ENCODE measurements at places on chromosomes 6 and 20.
A peak's percentile ranks its signal among the peaks of the same experiment; 100 is the strongest.

- DNase-seq, result no peak
Measured at GRCh38 chr20:58137651-58138265, 90.7 kb downstream of the ANKRD60 start.

GRCh38 chr6:105733556-105734162 lies 330.8 kb upstream of the PREP start:
- DNase-seq, result peak; percentile 43

GRCh38 chr6:151729829-151730495 lies 77.5 kb upstream of the ESR1 start:
- no peak for DNase-seq

- no peak for DNase-seq
Measured at GRCh38 chr6:151452750-151453427, 963 bp upstream of the RMND1 start.

GRCh38 chr6:127570739-127571389 lies 6.1 kb upstream of the C6orf58 start:
- DNase-seq, result no peak

DNA sequence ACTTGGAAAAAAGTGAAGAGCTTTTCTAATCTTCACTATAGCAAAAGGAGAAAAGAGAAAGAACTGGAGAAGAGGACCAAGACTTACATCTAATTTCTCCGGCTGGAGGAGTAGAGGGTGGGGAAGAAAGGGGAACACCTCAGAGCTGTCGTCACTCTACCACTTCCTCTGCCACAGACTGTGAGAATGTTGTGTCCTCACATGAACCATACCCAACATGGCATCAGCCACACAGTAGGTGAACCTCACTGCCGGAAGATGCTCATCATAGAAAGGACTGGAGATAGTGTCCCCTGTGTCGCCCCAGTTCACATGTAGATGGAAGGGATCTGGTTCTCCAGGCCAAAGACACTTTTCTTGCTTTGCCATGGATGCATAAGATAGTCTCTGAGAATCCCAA lies 604.4 kb upstream of the NOX3 start:
- no peak for DNase-seq

- no peak for DNase-seq
Measured at GRCh38 chr6:155004576-155005372, 9.7 kb downstream of the TIAM2 start.

GRCh38 chr20:37693242-37693634 lies 592 bp upstream of the CTNNBL1 start:
- DNase-seq, result no peak

- no peak for DNase-seq
Measured at GRCh38 chr6:155319902-155320301, 5.6 kb upstream of the TFB1M start.

GRCh38 chr20:16821211-16822089 lies 73.3 kb downstream of the OTOR start:
- DNase-seq, result peak; percentile 44

All from kidney capillary endothelial cell (primary cell).